HFFc6 (cell line): ENCODE measurements at places on chromosomes 4 and X. TPM values are rescaled to one million over a fixed set of nuclear protein-coding genes. Genes with fewer than 3 reads are reported as not detected.

- H3K36me3 ChIP-seq = no peaks in the 10 kb centered on the region
- H3K4me1 ChIP-seq = peaks cover 6% of the 10 kb centered on the region; the same call in 1 of the 2 replicates
- H3K4me3 ChIP-seq = peak overlapping the region; percentile 18; the same call in 1 of the 2 replicates
- H3K27me3 ChIP-seq = no peaks in the 10 kb centered on the region
- DNase-seq = no peak
These were observed 16.0 kb upstream of the LSM6 start for GRCh38 chr4:146159384-146160058.

- no peaks in the 10 kb centered on the region; the same call in 1 of the 2 replicates for H3K36me3 ChIP-seq
- H3K4me1 ChIP-seq = peaks cover 20% of the 10 kb centered on the region
- peak; percentile 22 for DNase-seq
- H3K27me3 ChIP-seq = peaks cover 11% of the 10 kb centered on the region
- peak overlapping the region; percentile 96 for H3K4me3 ChIP-seq
- peak overlapping the region; percentile 95 for H3K27ac ChIP-seq
These were observed 448 bp upstream of the TBC1D8B start for GRCh38 chrX:106802063-106802387.

GRCh38 chr4:38724475-38724808 is 58.3 kb downstream of the TLR10 start:
- DNase-seq = no peak
- no peaks in the 10 kb centered on the region for H3K36me3 ChIP-seq
- H3K27me3 ChIP-seq = peaks cover 10% of the 10 kb centered on the region
- no peak overlapping the region for H3K4me3 ChIP-seq
- H3K4me1 ChIP-seq = peaks cover 10% of the 10 kb centered on the region
- H3K27ac ChIP-seq = no peak overlapping the region

DNA sequence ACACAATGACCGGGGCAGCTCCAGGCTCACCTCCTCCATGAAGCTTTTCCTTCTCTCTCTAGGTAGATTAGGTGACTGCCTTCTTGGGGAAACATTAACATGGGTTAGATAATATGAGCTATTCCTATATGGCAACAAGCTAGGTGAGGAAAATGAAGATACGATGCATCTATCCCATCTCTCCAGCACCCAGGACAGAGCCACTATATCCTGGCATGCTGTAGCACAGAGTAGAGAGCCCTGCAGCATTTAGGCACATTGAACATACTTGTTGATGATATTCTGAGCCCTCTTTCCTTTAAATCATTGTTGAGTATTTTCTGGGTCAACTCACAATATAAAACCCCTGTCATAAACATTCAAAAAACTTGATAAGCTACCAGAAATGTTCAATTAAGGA is 494.2 kb upstream of the MAGEB2 start:
- no peaks in the 10 kb centered on the region for H3K27me3 ChIP-seq
- no peak overlapping the region for H3K4me3 ChIP-seq
- DNase-seq = no peak
- H3K4me1 ChIP-seq = no peaks in the 10 kb centered on the region
- H3K27ac ChIP-seq = no peak overlapping the region

- H3K36me3 ChIP-seq = 0 out of 2 replicates have a peak, but pooled peaks cover 5% of the 10 kb centered on the region
- DNase-seq = no peak
- no peaks in the 10 kb centered on the region for H3K27me3 ChIP-seq
- no peak overlapping the region for H3K4me3 ChIP-seq
- no peak overlapping the region for H3K27ac ChIP-seq
These were observed 41.6 kb upstream of the CYLC1 start for GRCh38 chrX:83819304-83819703.

DNA sequence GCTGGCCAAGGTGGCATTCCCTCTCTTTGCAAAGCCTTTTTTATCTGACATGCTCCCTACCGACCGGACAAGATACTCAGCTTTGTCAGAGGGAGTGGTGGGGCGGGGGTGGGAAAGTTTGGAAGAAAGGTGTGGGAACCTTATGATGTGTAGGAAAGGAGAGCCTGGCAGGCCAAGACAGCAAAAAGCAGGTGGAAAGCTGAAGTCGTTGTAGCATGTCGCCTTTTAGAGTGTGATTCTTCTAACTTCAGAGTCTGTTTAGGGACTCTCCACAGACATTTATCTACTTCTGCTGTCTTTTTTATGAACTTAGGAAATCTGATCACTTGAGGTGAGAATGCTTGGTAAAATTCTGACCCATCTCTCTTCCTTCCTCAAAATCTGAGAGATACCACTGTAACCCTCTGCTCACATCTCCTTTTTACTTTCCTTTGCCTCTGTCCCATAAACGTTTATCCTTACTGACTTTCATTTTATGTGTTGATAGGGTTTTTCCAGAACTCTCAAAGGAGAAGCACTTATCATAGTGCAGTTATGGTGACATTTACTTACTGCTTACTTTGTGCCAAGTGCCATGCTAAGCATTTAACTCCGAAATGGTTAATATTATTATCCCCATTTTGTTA is 8.2 kb upstream of the RUFY3 start:
- no peaks in the 10 kb centered on the region for H3K27me3 ChIP-seq
- DNase-seq = no peak
- peak overlapping the region; percentile 9; the same call in 1 of the 2 replicates for H3K27ac ChIP-seq
- H3K4me3 ChIP-seq = no peak overlapping the region

DNA sequence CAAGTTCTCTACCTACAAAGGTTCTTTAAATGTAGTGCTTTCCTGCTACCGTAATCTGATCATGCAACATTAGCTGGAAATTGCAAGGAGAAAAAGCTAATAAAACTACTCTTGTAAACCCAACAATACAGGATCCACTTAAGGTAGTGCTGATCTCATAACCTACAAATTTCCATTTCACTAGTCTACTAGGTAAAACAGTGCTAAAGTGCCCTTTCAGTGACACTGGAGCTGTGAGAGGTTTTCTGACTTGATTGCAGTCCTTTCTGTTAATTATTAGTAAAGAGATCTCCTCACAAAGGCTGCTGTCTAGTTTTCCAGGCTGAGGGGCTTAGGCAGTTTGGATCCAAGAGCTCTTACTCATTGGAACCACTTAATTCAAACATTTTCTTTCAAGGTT is 1118.7 kb downstream of the SH3BGRL start:
- no peak overlapping the region for H3K4me3 ChIP-seq
- H3K36me3 ChIP-seq = no peaks in the 10 kb centered on the region
- H3K27me3 ChIP-seq = no peaks in the 10 kb centered on the region
- no peak overlapping the region for H3K27ac ChIP-seq

CFAP47 gene
- not detected in 3 replicates for total RNA-seq

SUPT20HL1 gene
- not detected in 3 replicates for total RNA-seq

MAP3K15 gene
- total RNA-seq = 0.23 and 0.26 TPM in 2 replicates

MAGED4B gene
- total RNA-seq = 36.7 to 84.3 TPM (median 49.8 TPM) in 3 replicates

FRG2 gene
- total RNA-seq = not detected in 3 replicates

CFAP99 gene
- total RNA-seq = not detected in 2 replicates

MAGEA2B gene
- total RNA-seq = not detected in 2 replicates
